ENCODE measurements at places on chromosomes 6 and 20.

DNA sequence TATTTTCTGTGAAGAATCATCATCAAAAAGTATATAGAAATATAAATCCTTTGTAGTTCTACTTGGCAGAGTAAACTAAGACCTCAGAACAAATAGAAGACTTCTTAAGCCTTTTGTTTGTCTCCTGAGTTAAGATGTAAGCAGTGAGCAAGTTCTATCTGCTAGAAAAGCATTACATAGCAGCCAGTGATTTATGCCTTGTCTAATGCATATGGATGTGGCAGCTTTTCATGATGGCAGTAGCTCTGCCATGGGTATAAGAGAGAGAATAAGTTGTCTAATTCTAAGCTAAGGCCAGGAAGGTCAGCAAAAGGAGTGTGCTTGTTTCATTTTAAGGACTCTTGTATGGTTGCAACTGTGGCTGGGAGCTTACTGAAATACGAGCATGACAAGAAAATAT, 920.2 kb downstream of the GRIK2 start:
- DNase-seq = no peak

- DNase-seq = no peak
These were observed 95.6 kb upstream of the SHLD1 start for GRCh38 chr20:5654557-5654956.

GRCh38 chr6:18445228-18445627, 58.1 kb downstream of the RNF144B start:
- DNase-seq = no peak

GRCh38 chr6:93746892-93747291, 327.5 kb upstream of the EPHA7 start:
- no peak for DNase-seq

GRCh38 chr20:64062276-64062595, 762 bp upstream of the TCEA2 start:
- DNase-seq = no peak

- DNase-seq = no peak
These were observed 17.1 kb downstream of the ISM1 start for GRCh38 chr20:13238001-13238653.

All from activated naive CD4-positive, alpha-beta T cell treated with anti-CD3 and anti-CD28 coated beads, Interleukin-2, amount 50 U/mL, for 16 hours (primary cell).